ENCODE measurements at places on chromosomes 3 and 15.

DNA sequence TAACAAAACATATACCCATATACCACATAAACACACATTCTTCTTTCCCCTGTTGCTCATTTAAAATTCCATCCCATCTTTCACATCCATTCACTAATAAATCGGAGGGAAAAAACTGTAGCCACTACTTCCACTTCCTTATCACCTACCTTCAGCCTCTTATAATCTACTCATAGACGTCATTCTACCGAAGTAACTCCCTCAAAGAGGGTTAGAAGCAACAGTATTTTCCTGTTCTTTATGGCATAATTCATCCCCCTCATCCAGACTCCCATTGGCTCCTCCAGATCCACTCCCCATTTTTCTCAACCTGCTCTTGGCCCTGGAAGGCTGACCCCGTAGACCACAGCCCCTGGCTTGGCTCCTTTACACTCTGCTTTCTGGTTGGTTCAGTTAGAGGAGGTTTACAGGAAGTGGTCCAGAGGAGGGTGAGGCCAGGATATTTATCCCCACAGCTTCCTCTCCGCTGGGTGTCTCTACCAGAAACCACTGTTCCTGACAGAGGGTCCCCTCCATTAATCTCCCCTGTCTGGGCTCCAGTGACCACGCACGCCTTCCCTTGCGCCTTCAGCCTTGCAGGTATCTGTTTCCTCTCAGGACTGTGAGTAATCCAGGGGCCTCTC lies 46.3 kb downstream of the FMN1 start:
- DNase-seq: no peak

DNA sequence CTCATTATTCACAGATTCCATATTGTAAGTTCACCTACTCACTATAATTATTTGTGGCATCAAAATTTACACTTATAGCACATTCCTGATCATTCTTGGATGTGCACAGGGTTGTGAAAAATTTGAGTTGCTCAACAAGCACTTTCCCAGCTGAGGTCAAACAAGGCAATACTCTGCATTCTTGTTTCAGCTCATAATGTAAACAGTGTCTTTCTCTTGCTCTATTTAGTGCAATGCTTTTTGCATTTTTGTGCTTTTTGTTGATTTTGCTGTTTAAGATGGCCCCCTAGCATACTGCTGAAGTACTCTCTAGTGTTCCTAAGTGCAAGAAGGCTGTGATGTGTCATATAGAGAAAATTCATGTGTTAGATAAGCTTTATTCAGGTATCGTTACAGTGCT lies 66.7 kb upstream of the TNIK start:
- no peak for DNase-seq

DNA sequence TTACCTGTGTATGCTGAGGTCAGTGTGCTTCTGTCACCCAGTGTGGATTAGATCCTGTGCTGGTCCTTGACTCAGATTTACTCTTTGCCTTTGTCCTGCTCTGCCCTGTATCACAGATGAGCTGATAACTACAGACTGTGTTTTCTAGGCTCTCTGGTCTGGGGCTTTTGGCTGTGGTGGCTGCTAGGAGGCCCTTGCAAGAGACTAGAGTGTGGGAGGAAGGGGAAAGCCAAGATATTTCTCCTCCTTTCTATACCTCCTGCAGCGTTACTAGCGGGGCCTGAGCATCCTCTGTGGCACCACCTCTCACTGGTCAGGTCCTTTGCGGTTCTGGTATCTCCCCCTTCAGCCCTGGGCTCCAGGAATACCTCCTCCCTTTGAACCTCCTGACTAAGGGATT lies 282.3 kb upstream of the TBC1D5 start:
- DNase-seq: no peak

- DNase-seq: no peak
Observed at GRCh38 chr15:90413411-90414379, 25.7 kb downstream of the IQGAP1 start.

DNA sequence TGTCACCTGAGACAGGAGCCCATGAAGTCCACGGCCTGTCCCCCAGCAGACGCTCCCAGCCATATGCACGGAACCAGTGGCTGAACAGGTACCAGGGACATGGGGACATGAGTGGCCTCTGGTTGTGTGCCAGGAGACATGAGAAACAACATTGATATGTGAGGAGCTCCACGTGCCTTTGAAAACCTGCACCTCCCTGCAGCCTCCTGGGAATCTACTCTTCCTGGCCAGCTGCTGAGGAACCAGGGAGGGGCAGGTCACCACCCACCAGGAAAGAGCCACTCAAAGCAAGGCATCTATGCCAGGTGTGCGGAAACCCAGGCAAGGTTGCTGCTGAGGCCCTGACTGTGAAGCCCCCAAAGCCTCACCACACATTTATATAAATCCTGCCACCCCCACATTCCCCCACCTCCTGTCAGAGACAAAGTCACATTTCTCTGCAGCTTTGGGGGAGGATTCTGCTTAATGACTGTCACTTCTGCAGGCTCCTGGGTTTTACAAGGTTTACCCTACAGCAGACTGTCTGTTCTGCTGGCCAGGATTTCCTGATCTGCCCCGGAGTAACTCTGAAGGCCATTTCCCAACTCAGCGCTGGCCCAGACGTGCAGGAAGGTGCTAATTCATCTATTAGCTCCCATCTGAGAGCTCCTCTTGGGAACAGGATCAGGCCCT lies 110.8 kb downstream of the ADCY5 start:
- no peak for DNase-seq

- DNase-seq: no peak
Observed at GRCh38 chr15:71387810-71388209, 272.5 kb downstream of the THSD4 start.

- DNase-seq: no peak
Observed at GRCh38 chr3:13452490-13453335, 27.4 kb upstream of the HDAC11 start.

DNA sequence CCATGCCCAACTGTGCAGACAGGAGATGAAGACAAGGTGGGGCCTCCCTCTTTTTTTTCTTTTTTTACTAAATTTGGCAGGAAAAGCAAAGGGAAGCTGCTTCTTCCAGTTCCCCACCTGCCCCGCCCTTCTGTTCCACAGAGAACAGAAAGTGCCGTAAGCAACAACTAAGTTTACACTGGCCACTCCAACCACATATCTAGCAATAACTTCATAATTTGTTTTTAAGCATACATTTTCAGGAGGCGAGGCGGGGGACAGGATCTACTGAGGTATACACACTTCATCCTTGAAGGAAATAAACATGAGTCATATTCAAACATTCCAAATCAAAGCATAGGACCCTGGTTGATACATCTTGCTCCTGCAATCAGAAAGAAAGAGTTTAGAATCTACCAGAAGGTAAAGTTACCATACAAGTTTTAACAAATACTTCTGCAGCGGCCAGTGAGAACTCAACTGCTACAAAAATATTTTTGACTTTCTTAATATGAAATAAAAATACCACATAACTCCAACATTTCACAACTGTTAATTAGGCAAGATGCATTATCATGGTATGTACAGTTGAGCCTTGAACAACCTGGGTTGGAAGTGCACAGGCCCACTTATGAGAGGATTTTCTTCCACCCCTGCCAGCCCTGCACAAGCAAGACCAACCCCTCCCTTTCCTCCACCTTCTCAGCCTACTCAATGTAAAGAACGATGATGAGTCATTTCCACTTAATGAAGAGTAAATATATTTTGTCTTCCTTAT lies 50.7 kb downstream of the FOXP1 start:
- no peak for DNase-seq

DNA sequence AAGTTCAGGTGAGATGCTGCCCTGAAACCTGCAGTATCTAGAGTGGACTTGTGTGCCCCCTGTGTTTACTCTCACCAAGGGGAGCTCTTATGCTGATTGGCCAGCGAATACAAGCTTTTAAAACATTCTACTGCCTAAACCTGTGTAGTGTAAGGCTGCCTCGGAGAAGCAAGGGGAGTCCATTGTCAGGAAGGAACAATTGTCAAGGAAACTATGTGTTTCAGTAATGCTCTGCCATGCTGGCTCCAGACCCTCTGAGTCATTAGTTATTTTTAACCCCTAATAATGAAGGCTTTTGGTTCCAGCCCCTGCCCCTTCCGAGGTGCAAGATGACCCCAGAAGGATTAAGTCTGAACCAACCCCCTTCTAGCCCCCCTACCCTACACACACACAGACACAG lies 66.1 kb upstream of the CHMP2B start:
- no peak for DNase-seq

Measured in esophagus squamous epithelium (tissue), 5 donors.